ENCODE measurements at places on chromosomes 6 and 20.

GRCh38 chr6:143980921-143981320 lies 27.1 kb downstream of the PLAGL1 start:
- DNase-seq = no peak

DNA sequence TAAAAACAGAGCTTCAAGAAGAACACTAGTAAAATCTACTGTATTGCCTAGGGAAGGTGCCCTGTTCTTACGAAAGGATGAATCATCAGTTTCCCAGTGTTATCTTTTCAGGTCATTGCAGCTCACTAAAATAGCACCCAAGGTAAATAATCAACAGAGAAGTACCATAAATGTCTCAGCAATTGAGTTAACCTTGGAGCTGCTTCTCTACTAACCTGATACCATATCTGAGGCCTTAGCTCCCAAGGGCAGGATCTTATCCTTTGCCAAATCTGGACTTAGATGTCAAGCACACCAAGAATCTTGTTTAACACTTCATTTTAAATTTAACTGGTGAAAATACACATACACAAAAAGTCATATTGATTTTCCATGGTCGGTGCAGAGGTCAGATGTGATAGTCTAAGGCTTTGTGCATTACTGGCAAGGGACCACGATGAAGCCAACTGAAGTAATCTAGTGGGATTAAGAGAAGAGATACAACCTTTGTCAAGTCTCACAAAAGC lies 81.5 kb downstream of the EDN1 start:
- DNase-seq = no peak

GRCh38 chr6:144087789-144088426 lies 7.5 kb downstream of the SF3B5 start:
- no peak for DNase-seq

GRCh38 chr6:169665289-169665688 lies 36.5 kb downstream of the WDR27 start:
- DNase-seq = no peak

DNA sequence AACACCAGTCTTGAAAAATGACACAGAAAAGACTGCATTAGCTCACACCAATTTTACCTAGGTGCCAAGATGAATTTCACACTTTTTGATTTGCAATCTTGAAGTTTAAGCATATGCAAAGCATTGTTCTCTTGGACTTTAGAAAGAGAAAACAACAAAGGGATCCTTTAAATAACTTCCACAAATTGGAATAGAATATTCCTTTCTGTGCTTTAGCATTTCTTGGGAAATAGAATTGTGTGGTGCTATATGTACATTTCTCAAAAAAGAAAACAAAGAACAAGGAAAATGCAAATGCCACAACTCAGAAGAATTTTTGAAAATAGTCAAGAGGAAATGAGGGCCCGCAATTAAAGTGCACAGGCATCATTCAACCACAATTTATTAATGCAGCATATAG lies 17.0 kb downstream of the HTR1B start:
- no peak for DNase-seq

DNA sequence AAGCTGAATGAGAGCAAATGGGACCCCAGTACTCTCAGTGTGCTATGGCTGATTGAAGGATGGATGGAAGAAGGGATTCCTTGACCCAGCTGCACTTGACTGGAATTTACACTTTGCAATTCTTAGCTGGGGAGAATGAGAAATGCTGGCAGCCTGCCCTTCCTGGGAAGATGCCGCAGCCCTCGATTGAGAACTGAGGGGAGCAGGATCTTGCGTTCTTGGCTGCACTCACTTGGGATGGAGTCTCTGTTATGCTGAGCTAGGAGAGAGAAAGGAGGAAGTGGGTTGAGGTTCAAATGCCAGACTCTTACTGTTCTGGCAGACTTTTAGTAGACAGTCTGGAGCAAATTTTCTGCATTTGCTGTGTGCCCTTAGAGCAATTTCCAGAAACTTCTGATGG lies 221.2 kb downstream of the FNDC1 start:
- no peak for DNase-seq

GRCh38 chr6:113351173-113351834 lies 505.8 kb upstream of the MARCKS start:
- no peak for DNase-seq

GRCh38 chr6:159399751-159400221 lies 230.6 kb downstream of the FNDC1 start:
- DNase-seq = no peak

DNA sequence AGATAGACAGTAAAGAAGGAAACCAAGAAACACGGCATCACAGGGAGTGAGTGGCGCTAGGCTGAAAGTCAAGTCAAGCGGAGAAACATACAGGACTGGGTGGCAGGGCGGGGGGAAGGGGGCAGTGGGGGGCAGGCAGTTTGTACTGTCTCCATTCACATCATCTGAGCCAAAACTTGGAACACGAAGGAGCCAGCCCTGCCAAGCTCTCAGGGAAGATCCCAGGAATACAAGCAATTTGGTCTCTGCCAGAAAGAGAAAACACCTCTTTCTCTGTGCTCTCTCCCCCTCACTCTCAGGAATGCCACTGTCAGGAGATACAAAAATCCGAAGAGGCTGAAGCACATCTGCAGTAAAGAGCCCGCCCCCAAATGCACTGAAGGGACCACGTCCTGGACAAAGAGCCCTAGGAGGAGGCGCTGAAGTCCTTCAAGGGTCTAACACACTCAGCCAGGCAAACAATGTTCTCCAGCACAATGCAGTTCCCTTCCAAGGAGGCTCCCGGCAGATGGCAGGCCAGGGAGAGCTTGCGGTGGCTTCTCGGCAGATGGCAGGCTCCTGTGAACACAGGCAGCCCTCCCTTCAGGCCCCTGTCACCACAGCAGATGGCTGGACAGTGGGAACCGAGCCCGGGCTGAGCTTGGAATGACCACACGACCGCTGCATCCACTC lies 90.0 kb downstream of the ATP9A start:
- no peak for DNase-seq

DNA sequence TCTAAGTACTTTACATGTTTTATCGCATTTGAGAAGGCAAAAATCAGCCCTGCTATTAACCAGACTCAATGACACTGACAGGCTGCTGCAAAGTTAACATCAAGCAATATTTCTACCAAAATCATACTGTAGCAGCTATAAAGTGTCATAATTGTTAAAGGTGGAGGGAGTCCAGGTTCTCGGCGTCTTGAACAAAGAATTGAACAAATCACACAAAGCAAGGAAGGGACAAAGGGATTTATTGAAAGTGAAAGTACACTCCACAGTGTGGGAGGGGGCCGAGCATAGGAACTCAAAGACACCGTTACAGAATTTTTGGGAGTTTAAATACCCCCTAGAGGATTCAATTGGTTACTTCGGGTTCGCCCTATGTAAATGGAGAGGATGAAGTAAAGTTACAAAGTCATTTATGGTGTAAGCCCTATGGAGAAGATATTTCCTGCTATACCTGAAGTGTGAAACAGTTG lies 12.9 kb upstream of the ZNF391 start:
- no peak for DNase-seq

All from activated CD8-positive, alpha-beta memory T cell treated with anti-CD3 and anti-CD28 coated beads, Interleukin-2, amount 50 U/mL, for 48 hours (primary cell).